ENCODE measurements at places on chromosomes 2 and 18.

DNA sequence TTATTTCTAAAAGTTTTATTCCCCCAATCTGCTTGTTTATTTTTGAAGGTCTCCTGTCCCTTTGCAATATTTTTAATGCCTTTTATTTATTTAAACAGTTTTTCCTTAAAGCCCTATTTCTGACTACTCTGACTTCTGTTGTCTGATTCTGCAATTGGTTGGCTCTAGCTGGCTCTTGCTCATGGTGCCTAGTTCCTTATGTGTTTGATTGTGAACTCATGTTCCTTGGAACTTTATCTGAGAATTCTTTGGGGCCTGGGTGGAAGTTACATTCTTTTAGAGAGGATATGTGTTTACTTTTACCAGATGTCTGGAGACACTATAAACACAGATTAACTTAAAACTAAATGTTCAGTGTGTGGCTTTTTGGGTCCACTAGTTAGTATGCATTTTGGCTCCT is 175.9 kb downstream of the DYSF start:
- DNase-seq, result no peak

- no peak for DNase-seq
Observed at GRCh38 chr2:157932480-157933159, 56.5 kb upstream of the ACVR1 start.

DNA sequence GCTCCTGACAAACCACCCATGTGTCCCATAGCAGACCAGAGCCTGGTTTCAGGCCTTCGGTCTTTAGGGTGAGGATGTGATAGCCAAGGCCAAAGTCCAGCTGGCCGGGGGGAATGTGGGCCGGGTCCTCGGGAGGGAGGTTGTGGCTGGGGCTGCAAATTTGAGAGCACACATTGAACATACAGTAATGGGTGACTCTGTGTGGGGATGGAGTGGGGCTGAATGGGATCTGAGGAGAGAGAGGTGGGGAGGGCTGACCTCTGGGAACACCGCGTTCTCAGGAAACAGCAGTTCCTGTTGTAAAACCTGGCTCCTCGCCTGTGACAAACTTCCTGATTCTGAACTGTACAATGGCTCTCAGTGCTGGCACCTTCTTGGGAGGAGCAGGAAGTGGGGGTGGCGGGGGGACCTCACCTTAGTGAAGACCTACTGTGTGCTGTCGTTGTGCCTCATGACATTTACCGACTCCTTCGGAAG is 48.8 kb downstream of the MCFD2 start:
- no peak for DNase-seq

GRCh38 chr18:26685438-26686157 is 137.2 kb upstream of the KCTD1 start:
- no peak for DNase-seq

- DNase-seq, result peak; percentile 15
Observed at GRCh38 chr2:189581354-189582139, 961 bp upstream of the SLC40A1 start.

DNA sequence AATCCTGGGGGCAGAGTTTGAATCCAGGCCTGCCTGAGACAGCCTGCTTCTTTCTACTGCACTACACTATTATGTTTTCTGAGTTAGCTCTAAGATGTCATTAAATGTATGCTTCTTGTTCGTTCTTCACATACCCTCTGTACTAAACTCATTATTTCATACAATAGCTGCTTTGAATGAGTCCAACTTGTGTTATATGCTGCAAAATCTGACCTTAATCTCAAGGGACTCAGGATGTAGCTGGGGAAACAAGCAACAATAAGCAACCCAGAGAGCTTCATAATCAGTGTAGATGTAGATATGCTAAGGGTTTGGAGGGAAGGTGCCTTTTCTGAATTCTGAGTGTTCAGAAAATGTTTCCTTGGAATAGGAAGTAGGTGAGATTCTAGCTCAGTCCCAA is 14.4 kb downstream of the FMNL2 start:
- DNase-seq, result no peak

DNA sequence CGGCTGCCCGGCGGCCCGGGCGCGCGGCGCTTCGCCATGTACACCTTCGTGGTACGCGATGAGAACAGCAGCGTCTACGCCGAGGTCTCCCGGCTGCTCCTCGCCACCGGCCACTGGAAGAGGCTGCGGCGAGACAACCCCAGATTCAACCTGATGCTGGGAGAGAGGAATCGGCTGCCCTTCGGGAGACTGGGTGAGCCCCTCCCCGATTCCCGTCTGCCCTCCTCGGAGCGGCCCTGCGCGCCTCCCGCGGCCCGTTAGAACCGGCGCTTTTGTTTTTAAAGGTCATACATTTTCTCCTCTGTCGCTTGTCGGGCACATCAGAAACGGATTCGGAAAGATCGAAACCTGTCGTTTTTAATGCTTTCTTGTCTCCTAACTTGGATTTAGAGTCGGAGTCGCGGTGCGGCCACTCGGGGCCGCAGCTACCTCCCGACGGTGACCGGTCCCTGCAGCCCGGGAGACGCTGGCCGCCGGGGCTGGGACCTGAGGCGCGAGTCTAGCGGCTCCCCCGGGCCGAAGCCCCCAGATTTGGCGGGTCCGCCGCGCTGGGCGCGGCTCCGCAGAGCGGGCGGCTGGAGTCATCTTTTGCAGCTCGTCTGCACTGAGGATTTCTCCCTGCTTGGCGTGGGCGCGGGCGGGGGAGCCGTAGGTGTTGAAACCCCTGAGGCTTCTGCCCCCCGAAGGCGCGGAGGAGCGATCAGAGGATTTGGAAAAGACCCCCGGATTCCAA is 519 bp downstream of the TTL start:
- DNase-seq, result peak; percentile 7

DNA sequence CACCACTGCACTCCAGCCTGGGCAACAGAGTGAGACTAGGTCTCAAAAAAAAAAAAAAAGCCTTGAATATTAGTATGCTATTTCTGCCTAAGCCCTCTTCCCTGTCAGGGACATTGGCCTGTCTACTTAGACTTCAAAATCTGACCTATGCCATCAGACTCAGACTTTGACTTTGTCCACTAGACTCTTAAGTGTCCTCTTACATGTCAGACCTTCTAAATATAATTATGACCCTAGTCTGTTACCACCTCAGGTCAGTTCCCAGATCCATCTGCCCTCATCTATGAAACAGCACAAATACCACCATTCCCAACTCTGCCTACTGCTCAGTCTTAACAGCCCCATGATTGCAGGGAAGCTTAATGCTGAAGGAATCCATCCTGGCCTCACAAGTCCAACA is 244.6 kb downstream of the ZEB2 start:
- no peak for DNase-seq

DNA sequence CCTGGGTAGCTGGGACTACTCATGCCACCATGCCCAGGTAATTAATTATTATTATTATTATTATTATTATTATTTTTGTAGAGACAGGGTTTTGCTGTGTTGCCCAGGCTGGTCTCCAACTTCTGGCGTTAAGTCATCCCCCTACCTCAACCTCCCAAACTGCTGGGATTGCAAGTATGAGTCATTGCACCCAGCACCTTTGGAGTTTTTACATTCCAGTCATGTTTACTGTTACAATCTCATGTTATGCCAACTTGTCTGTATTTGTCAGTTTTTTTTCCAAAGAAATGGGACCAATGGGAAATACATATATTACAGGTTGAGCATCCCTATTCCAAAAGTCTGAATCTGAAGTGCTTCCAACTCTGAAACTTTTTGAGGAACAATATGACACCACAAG is 903.8 kb downstream of the SLC4A3 start:
- no peak for DNase-seq

DNA sequence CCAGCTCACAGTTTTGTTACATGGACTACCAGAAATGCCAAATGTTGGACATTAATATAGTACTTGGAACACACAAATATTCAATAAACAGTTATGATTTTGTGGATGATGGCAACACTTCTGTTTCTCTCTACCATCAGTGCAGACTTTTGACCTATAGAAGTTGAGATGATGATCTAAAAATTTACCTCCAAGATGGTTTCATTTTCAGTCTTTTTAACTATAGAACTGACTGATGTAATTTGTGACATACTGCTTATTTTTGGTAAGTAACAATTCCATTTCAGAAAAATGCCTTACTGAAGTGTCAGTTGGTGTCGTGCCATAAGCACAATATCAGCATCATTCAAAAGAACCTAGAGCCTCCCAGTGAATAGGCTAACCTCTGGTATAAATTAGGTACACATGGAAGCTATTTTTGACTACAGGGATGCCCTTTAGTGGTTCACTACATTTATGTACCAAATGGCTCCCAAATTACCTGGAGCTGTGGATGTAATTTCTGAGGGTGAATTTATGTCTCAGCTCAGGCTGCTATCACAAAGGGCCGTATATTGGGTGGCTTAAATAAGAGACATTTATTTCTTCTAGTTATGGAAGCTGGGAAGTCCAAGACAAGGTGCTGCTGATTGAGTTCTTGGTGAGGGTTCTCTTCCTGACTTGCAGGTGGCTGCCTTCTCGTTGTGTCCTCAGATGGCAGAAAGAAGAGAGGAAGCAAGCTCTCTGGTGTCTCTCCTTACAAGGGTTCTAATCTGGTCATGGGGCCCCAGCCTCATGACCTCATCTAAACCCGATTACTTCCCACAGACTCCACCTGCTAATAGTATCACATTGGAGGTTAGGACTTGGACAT is 66.5 kb downstream of the ALPK2 start:
- no peak for DNase-seq

- no peak for DNase-seq
Observed at GRCh38 chr2:66684289-66684688, 249.4 kb downstream of the MEIS1 start.

Measured in CD4-positive, alpha-beta T cell treated with Interleukin-6 at 100 ng/mL for 8 hours (primary cell).